ENCODE measurements at places on chromosomes 5 and 9.

- DNase-seq: no peak
Observed at GRCh38 chr5:133373121-133373870, 239.0 kb downstream of the FSTL4 start.

DNA sequence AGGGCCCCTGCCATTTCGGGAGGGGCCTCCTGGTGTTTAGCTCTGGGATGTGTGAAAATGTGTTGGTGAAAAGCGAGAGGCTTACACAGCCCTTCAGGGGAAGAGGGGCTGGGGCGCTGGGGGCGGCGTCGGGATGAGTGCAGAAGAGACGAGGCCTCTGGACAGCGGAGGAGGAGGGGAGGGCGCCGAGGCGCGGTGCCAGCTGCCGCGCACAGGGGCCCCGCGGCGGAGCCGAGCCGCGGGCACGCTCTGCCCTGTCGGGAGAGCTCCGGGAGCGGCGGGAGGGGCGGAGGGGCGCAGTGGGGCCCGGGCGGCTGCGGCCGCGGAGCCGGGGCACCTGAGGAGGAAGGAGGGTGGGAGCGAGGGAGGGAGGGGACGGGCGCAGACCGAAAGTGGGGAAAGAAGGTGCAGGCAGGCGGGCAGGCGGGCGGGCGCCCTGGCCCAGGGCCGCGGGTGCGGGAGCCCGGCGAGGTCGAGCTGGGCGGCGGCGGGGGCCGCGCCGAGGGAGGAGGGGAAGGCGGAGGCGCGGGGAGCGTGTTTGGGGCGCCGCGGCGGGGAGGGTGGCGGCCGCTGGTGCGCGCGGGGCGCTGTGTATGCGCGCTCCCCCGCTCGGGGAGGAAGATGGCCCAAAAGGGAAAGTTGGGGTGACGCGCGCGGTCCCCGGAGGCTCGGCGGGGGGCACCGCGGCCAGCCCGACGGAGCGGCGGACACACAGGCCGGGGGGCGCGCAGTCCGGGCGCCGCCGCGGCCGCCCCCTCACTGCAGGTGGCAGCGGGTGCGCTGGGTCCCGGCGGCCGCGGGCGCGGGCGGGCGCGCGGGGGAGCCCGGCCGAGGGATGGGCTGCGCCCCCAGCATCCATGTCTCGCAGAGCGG is at the start of gene PDE8B:
Gene PDE8B (plus strand): TSS at position 590 of the 873 bp plus-strand sequence. CDS start 246 bp downstream, at position 836.
- no peak for DNase-seq

DNA sequence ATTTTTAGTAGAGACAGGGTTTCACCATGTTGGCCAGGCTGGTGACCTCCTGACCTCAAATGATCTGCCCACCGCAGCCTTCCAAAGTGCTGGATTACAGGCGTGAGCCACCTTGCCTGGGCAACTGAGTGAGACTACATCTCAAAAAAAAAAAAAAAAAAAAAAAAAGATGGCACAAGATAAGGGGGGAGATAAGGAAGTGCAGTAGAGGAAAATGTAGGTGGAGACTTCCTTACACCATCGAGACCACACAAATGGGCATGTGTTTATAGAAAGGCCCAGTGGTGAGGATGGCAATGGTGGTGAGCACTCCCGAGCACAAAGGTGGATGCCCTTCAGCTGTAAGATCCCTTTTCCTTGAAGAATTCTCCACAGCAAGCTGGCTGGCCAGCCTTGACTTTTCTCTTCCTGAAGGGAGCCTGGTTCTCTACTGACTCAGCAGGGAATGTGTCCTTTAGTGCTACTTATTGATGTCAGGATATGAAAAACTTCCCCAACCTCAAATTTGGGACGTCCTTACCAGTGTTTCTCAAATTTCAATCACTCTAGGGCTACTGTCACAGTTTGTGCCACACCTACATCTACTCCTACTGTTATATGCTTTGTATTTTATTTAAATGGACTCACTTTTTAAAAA is 28.2 kb downstream of the ERGIC1 start:
- DNase-seq: no peak

DNA sequence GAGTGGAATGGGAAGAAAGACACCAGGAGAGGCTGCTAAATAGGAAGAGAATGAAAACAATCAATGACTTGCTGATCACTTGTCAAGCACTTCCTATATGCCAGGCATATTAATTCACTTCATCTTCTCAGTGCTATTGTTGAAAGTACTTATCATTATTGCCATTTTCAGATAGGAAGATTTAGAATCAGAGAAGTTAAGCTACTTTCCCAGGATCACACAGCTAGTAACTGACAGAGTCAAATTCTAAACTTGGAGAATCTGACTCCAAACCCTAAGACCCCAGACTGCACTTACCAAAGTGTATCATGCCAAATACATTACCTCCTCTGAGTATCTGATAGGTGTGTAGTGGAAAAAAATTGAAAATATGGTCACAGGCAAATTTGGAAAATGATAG is 236.3 kb downstream of the SPOCK1 start:
- DNase-seq: no peak

DNA sequence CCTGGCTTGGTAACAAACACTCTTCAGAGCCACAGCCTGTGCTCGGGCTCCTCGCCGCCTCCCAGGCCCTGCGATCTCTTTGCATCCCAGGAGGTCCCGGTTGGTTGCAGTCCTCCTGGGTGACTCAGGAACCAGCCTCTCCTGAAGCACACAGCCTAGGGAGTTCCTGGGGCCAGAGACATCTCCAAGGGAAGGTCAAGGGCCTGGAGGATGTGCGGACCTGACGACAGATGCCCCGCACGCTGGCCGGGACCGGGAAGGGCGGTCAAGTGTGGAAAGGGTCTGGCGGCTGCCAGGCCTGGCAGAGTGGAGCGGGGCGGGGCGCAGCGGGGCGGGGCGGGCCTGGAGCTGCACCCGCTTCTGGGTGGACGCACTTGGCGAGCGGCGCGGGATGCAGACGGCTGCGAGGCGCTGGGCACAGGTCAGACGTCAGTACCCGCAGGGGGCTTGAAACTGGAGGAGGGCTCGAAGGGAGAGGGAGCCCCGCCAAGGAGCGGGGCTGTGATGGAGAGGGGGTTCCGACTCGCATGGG is 45.0 kb upstream of the PRSS3 start:
- DNase-seq: no peak

GRCh38 chr5:131534974-131535373 is 100.1 kb downstream of the RAPGEF6 start:
- no peak for DNase-seq

DNA sequence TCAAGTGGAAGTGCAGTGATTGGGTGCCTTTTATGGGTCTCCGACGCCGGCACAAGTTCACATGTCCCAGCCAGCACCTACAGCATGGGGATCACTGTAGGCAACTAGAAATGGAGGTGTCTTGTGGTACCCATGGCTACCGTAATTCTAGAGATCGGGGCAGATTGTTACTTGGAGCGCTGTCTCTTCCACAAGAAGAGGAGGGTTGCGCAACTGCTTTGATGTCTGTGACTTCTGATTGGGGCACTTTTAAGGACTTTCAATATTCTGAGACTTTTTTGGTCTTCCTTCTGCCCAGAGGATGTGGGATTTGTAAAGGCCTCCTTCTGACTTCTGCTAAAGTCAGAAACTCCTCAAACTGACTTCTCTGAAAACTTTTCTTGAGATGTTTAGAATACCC is 41.9 kb downstream of the GLRX start:
- DNase-seq: no peak

DNA sequence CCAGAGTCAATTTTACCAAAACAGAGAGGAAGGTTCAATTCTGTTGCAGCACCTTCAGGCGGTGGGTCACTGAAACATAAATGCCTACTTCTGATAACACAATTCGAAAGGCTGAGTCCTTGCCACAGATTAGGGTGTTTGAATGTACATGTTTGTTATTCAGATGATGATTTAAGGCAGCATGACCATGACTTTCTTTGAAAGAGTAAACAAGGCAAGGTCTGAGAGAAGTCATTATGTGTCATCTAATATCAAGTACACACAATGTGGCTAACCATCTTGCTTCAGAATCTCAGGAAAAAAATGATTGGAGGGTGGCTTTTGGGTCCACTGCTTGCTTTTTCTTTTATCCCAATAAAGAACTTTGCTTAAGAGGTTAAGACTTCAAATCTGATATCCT is 457.5 kb downstream of the TAF11L14 start:
- no peak for DNase-seq

DNA sequence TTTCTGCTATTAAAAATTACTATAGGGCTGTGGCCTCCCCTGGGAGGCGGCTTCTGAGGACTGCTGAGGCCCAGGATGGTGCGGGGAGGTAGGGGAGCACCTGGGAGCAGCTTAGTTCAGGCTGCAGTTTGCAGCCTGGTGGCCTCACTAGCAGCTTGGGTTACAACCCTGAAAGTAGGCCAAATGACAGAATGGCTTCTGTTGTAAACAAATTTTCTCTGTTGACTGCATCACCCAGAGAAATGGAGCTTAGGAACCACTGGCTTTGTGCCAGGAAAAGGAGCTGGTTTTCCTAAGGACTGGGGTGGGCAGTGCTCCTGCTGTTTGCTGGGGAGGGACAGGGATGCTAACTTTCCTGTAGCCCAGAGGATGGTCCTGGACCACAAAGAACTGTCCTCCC is 130.3 kb downstream of the ENTREP1 start:
- no peak for DNase-seq

DNA sequence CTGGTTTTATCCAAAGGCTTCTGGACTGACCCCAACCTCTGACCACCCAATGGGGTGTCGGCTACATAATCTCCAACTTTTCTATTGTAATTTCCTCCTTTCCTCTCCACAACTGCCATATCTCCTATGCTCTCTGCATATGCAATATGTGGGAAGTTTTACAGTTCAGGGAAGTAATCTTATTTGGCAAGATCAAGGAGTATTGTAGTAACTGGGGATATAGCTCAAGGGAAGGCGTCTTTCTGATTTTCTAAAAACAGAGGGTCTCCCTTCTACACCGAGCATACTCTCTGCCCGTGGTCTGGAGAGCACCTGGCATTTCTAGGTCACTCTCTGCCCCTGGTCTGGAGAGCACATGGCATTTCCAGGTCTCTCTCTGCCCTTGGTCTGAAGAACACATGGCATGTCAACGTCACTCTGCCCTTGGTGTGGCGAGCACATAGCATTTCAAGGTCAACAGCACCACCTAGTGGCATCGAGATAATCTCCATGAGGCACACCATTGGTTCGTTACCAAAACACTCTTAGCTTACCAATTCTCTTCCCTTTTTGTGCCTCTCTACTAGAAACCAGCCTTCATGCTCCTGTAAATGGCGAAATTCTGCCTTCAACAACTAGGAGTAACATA is 616.4 kb upstream of the NUDT12 start:
- DNase-seq: peak; percentile 40

DNA sequence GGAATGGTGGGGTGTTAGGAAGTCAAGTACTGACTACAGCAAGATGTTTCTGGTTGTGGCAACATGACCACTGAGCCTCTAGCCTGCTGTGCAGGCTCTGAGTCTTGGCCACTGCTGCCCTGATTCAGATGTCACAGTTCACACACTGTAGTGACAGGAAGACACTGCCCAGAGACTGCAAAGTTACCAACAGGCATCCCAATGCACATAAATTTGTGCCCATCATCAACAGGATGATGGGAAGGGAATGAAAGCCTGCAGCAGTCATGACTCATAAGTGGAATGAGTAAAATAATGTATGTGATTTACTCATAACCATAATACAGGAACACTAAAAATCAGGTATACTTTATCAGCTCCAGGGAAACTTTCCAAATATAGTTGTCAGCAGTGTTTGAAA is 251.6 kb upstream of the HAPLN1 start:
- DNase-seq: no peak

DNA sequence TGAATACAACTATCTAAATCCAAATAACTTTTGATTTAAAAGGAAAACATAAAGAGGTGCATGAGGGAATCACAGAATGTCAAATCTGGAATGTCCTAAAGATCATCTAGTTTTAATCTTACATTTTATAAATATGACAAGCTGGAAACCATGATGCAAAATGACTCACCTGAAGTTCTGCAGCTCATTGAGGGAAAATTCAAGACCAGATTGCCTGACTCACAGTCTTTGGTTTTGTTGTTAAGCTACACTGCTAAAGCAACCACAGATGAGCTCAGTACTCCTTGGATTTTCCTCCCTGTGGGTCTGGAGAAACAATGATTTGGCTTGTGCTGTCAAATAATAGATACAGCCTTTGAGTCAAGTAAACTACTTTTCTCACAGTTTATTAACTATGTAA is 19.1 kb upstream of the EDIL3 start:
- DNase-seq: no peak

DNA sequence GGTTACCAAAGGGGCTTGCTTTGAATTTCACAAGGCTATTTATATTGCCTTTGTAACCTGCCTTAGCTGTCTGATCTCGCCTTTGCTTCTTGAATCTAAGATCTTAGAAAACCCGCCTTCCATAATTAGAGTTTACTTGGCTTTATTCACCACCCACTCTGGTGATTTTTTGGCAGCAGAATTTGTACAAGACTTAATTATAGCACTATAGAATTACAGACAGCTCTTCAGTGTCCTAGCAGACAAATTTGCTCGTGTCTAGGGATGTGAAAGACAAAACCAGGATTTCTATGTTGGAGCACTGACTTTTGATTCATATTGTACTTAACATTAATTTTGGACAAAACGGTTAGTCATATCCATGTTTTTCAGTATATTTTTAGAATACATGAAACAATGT is 306.6 kb downstream of the ADGRV1 start:
- no peak for DNase-seq

DNA sequence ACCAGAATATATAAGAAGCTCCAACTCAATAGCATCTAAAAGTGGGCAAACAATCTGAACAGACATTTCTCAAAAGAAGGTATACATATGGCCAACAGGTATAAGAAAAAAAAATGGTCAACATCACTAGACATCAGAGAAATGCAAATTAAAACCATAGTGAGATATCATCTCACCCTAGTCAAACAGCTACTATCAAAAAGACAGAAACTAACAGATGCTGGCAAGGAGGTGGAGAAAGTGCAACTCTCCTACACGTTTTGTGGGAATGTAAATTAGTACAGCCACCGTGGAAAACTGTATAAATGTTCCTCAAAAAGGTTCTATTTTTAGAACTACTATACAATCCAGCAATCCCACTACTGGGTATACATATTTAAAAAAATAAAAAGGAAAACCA is 199.9 kb upstream of the SMC2 start:
- no peak for DNase-seq

GRCh38 chr5:14188778-14189177 is 45.6 kb downstream of the TRIO start:
- DNase-seq: no peak

GRCh38 chr9:129383019-129383560 is 205.0 kb upstream of the IER5L start:
- no peak for DNase-seq

DNA sequence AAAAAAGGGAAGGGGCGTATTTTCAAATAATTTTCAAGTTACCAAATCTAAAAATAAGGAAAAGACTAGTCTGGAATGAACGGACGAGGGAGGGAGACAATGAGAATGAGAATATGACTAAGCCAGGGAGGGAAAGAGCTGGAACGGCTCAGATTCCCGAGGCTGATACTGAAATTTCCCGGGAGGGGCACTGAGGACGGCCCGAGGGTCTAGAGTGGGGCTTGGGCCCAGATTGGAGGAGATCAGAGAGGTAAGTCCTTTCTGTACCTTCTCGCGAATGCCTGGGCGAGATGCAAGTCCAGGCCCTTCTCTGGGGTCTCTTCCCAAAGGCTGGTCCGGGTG is 3.4 kb upstream of the CCIN start:
- DNase-seq: no peak

Measured in HS-27A (cell line).